ENCODE measurements at places on chromosomes 12 and 14. TPM values are rescaled to one million over a fixed set of nuclear protein-coding genes. Genes with fewer than 3 reads are reported as not detected.

Gene GPR132
- 0.42 TPM for total RNA-seq

Gene DPPA3
- not detected for total RNA-seq

Gene SLCO1B1
- not detected for total RNA-seq

Gene KCNC2
- not detected for total RNA-seq

Gene INTS13
- 67.8 TPM for total RNA-seq

DNA sequence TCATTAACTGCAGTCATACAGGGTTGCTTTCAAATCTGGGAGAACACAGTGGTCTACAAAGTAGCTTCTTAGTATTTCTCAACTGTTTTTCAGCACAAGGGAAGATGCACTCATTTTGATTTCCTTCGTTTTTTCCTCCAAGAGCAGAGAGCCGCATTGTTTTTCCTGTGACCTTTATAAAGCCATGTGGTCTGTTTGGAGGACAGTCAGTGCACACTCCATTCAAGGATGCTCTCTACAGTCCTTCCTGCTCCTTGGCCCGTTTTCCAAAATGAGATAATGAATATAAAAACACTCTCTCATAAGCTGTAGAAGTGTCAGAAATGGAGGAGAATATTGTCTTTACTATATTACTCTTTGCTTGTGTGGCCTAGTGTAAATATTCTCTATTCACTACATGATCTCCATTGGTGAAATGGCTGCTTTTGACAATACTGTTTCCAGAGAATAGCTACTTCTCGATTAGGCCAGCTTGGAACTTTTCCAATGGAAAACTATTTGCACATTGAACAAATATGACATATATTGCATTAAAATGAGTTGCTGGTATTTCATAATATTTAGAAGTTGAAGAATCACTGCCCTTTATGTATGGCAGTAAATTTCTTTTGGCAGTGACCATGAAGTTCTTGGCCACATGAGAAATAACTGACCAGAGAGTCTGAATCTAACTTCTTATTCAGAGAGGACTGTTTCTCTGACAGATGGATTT lies 393.1 kb upstream of the RGS6 start:
- DNase-seq: peak; percentile 9

DNA sequence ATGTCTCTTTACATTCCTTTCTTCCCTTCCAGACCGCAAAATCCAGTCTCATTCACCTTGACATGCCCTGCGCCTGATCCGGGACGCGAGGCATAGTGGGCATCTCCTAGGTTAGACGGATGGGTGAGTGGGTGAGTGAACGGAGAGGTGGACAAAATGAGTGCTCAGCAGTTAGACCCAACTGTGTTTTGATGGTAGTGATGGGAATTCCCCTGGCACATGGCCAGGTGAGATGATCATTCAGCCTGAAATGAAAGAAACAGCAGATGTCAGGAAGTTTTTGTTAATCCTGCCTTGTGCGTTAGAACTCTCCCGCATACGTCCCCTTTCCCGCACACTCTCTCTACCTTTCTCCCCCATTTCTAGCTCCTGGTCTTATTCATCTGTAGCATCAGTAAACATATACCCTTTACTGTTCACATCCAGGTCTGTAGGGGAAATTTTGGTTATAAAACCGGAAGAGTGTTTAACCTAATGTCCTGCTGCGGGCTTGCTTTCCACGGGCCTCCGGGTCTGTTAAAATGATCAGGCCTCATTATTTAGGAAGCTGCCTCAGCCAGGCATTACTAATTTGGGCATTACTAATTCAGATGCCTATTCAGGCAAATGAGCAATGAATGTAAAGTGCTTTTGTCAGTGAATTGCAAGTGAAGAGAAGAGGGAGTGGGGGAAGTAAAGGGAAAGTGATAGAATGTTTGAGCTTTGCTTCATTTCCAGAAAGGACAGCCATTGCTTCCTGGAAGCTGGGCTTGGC lies 172.8 kb downstream of the ETV6 start:
- peak; percentile 56 for DNase-seq

GRCh38 chr14:106586098-106586704 lies 1059.8 kb downstream of the TMEM121 start:
- peak; percentile 59 for DNase-seq

- DNase-seq: peak; percentile 73
Observed at GRCh38 chr14:88554457-88555286, at the start of gene PTPN21. TSS of gene PTPN21 (minus strand) at chr14:88555007. CDS start at chr14:88550417, 4,590 bp downstream.

DNA sequence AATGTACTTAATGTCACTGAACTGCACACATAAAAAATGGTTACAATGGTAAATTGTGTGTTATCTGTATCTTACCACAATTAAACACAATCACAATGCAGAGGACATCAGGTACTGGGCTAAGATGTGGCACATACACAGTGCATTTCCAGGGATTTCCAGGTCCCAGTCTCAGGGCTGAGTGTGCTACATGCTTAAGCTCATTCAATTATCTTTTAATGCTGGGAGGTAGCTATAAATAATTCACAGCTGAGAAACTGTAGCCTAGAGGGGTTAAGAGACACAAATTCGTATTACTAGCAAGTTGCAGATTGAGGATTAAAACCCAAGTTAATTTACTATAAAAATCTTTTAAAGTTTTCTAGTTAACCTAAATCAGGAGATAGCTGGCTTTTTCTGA lies 67.1 kb downstream of the CRACR2A start:
- no peak for DNase-seq

- no peak for DNase-seq
Observed at GRCh38 chr12:113211160-113211559, 10.1 kb upstream of the TPCN1 start.

DNA sequence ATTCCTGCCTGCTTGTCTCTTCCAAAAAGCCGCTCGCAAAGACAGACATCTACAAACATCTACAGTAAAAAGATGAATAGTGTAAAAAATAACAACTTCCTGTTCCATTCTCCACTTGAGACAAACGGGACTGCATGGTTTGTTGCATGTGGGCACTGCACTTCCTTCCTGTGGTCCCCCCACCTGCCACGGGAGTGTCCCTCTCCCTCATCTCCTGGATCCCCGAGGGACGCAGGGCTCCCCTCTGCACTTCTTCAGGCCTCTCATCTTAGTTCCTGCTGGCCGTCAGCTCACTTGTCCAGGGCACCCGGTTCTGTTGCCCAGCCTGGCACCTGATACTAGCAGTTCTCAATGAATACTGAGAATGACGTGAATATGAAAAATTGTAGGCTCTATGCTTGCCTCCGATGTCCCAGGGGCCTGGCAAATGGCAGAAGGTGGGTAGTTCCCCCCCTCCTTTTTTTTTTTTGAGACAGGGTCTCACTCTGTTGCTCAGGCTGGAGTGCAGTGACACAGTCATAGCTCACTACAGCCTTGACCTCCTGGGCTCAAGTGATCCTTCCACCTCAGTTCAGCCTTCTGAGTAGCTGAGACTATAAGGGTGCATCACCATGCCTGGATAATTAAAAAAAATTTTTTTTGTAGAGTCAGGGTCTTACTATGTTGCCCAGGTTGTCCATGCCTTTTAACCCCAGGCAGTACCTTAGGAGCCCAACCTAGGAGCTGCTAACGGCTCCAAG lies 3.5 kb upstream of the KLC1 start:
- no peak for DNase-seq

DNA sequence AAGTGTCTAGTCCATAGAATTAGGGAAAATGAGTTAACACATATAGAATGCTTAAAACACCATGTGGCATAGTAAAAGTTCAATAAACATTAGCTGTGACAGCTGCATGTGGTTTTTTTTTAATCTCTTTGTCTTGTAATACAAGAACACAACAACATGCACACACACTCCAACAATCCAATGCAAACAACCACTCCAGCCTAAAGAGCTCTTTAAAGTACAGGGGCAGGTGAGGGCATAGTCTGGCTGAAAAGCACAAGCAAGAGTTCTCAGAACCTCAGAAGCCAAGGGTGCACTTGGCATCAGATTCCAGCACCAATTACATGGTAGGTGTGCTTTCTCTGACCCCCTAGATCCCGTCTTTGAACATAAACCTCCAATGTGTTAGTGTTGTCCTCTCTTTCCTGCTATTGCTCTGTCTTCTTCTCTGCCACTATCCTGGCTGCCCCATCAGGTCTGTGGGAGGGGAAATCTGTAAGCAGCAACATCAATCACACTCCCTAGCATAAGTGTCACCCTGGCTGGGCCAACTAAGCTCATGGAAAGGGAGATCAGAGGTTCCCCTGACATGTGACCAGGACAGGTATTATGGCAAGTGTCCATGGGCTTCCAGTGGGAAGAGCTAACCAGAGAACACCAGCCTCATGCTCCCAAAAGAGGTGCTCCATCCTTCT lies 91.0 kb downstream of the SLC8A3 start:
- no peak for DNase-seq
